M059J (cell line): ENCODE measurements at places on chromosomes 16 and 17.
A peak's percentile ranks its signal among the peaks of the same experiment; 100 is the strongest.

- DNase-seq, result no peak
Measured at GRCh38 chr16:83774066-83774465, 33.7 kb upstream of the HSBP1 start.

DNA sequence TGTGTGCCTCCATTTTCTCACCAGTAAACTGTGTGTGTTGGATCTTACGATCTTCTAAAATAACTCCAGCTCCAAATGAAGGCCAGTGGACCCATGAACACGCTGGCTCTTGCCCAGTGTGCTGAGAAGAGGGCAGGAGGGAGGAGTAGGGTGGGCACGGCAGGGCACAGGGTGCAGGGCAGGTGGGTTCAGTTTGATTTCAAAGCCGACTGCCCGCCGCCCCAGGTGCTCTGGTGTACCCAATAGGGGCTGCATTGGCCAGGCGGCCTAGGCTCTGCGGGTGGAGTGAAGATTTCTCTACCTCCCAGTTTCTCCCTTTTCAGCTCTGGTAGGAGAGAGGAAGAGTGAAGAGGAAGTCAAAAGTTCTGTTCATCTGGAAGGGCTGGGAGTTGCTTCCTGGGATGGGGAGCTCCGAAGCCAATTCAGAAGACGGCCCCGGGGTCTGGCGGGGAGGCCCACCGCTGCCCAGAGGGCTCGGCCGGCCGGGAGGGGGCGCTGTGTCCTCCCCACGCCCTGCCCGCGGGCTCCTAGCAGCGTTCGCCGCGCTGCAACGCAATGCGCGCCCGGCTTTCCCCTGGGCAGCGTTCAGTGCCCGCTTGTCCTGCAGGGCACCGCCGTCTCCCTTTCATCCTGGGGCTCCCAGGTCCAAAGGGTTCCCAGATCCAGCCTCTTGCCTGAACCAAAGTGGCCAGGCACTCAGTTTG lies 1.1 kb upstream of the CRHR1 start:
- no peak for DNase-seq

- no peak for DNase-seq
Measured at GRCh38 chr17:74631468-74632450, 8.2 kb upstream of the CD300E start.

- no peak for DNase-seq
Measured at GRCh38 chr17:1754430-1755112, 7.3 kb upstream of the SERPINF1 start.

GRCh38 chr17:46063241-46063640 lies 64.2 kb downstream of the STH start:
- DNase-seq, result peak; percentile 75

GRCh38 chr17:69093279-69093789 lies 32.6 kb upstream of the ABCA9 start:
- DNase-seq, result no peak

DNA sequence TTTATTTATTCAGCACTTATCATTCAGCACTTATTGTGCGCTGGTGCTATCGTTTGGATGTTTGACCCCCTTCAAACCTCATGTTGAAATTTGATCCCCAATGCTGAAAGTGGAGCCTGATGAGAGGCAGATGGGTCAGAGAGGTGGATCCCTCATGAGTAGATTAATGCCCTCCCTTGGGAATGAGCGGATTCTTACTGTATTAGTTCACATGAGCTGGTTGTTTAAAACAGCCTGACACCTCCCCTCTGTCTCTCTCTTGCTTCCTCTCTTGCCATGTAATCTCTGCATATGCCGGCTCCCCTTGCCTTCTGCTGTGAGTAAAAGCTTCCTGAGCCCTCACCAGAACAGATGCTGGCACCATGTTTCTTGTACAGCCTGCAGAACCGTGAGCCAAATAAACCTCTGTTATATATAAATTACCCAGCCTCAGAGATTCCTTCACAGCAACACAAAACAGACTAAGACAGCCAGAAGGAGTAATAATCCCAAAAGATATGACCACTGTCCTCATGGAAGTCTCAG lies 111.1 kb downstream of the CACNG3 start:
- no peak for DNase-seq
